ENCODE measurements at places on chromosomes 16 and 17.

- peak; percentile 93 for DNase-seq
Observed at GRCh38 chr17:80254396-80255251, 6.0 kb upstream of the RNF213 start.

DNA sequence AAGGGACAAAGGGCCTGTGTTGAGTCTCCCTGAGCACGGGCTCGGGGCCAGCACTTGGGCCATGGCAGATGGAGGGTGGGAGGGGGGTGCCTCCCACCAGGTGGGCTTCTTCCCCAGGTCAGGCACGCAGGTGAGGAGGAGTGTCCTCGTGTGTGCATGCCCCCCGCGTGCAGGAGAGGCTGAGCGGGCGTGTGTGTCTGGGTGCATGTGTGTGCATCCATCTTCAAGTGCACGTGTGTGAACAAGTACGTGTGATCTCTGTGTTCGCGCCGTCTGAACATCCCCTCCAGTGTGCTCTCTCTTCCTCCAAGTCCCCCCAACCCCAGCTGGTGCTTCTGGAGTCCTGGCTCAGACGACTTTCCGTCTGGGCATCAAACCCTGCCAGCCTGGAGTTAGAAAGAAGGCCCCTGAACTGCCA lies 2.7 kb upstream of the ZG16B start:
- DNase-seq = no peak

DNA sequence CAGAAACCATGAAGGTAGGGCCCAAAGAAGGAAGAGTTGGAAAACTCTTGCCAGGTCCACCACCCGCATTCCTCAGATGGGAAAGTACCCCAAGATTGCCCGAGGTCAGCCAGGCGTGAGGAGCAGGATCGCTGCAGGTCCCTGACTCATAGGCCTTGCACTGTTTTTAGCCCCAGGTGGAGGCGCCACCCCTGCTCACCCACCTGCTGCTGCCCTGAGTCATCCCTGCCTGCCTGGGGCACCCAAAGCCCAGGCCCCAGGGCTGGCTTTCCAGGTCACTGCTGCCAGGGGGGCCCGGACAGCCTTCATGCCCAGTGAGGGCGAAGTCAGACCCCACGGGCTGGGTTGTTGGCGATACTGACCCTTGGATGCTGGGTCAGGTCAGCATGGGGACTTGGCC lies 100.9 kb downstream of the AMFR start:
- no peak for DNase-seq

DNA sequence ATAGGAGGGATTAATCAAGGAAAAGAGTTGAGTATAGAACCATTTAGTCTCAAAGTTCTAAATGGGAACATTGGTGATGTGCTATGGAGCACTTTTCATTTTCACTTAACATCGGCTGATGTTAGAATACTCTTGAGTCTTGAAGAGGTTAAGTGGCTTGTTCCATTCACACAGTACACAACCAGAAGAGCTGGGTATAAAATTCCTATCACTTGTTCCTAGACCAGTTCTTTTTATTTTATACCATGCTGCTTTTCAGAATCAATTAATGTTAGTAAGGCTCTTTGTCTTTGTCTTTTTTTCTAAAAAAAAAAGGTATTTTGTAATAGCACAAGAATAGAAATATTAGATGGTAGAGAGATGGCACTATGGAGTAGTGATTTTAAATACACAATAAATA lies 1.7 kb upstream of the KRTAP1-1 start:
- DNase-seq = no peak

DNA sequence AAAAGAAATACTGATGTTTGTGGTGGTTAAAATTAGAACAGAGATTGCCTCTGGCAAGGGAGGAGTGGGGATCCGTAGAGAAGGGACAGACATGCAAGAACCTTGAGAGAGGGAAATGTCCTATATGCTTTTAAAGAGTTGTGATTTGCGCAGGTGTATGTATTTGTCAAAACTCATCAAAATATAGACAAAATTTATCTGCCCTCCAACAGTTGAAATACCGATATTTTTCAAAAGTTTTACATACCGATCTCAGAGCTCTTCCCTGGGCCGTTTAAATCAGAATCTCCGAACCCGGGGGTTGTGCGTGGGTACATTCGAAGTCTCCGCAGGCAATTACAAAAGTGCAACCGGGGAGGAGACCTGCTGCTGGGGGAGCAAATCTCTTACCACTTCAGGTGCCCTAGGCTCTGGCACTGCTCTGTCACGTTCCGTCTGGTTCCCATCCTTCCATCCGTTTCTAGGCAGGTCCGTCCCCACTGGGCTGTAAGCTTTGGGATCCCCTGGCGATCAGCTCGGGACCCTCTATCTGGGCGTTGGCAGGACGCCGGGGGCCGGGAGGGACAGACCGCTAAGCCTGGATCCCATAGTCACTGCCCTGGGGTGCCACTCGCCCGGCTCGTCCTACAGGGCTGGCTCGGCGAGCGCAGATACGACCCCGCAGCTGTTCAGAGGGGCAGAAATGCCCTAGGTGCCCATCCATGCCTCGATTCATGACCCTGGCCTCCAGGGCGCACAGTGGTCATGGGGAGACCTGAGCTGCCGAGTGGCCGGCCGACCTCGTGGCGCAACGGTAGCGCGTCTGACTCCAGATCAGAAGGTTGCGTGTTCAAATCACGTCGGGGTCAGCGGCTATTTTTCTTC lies 4.2 kb downstream of the BORCS6 start:
- peak; percentile 86 for DNase-seq

GRCh38 chr17:28743243-28744103 lies at the start of gene TRAF4:
TRAF4 (plus strand) TSS chr17:28744011; CDS start chr17:28744113, 102 bp downstream.
- DNase-seq = peak; percentile 72

GRCh38 chr17:28643983-28644786 lies 773 bp downstream of the BLTP2 start:
- peak; percentile 51 for DNase-seq

DNA sequence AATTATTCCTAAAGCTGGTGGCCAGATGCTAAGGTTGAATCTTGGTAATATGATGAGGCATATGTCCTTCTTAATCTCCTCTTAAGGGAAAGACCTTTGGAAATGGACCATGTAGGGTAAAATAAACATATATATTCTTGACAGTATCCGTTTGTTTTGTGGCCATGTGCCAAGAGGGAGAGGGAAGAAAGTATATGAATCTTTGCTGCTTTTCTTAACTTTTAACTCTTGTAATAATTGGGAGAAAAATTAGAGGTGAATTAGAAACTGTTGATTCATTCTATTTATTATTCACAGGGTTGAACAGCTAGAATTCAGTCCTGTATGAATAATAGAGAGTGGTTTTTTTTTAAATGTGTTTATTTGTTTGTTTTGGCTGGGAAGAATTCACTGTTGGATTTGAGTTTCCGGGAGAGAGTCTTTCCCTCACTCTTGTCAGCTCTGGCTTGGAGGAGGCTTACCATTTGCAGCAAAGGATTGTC lies 31.6 kb downstream of the AATF start:
- DNase-seq = no peak

- no peak for DNase-seq
Observed at GRCh38 chr17:81903896-81904599, 2.0 kb downstream of the NPB start.

- no peak for DNase-seq
Observed at GRCh38 chr16:1613211-1613622, 1.1 kb downstream of the CRAMP1 start.

- DNase-seq = no peak
Observed at GRCh38 chr17:9016941-9017552, 4.3 kb upstream of the NTN1 start.

GRCh38 chr17:47785538-47786123 lies 36.0 kb downstream of the OSBPL7 start:
- DNase-seq = no peak

GRCh38 chr16:15613676-15614075 lies 29.3 kb downstream of the MARF1 start:
- DNase-seq = no peak

DNA sequence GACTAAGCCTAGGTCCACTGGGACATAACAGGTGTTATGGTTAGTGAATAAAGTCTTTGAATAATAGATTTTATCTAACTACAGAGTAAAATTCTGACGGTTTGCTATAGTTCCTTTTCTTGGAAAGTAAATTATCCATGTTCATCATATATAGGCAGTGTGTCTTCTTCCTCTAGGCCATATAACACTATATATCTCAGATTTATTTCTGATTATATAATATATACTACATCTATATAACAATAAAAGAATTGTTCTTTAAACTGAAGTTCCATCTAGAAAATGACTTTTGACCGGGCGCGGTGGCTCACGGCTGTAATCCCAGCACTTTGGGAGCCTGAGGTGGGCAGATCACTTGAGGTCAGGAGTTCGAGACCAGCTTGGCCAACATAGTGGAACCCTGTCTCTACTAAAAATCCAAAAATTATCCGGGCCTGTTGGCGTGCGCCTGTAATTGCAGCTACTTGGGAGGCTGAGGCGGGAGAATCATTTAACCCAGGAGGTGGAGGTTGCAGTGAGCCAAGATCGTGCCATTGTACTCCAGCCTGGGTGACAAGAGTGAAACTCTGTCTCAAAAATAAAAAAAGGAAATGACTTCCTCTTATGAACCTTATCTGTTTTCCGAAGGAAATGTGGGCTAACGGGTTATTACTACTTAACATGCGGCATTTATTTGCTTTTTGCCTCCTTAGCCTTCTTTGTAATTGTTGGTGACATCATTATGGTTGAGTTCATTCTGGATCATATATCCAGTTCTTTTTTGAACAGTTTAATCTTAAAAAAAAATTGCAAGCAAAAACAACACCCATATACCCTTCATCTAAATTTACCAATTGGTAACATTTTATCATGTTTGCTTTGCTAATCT lies 29.2 kb downstream of the NOL11 start:
- no peak for DNase-seq

GRCh38 chr17:50850640-50851039 lies 15.3 kb downstream of the WFIKKN2 start:
- DNase-seq = no peak

GRCh38 chr17:33142705-33143299 lies 150.3 kb downstream of the ASIC2 start:
- DNase-seq = no peak

DNA sequence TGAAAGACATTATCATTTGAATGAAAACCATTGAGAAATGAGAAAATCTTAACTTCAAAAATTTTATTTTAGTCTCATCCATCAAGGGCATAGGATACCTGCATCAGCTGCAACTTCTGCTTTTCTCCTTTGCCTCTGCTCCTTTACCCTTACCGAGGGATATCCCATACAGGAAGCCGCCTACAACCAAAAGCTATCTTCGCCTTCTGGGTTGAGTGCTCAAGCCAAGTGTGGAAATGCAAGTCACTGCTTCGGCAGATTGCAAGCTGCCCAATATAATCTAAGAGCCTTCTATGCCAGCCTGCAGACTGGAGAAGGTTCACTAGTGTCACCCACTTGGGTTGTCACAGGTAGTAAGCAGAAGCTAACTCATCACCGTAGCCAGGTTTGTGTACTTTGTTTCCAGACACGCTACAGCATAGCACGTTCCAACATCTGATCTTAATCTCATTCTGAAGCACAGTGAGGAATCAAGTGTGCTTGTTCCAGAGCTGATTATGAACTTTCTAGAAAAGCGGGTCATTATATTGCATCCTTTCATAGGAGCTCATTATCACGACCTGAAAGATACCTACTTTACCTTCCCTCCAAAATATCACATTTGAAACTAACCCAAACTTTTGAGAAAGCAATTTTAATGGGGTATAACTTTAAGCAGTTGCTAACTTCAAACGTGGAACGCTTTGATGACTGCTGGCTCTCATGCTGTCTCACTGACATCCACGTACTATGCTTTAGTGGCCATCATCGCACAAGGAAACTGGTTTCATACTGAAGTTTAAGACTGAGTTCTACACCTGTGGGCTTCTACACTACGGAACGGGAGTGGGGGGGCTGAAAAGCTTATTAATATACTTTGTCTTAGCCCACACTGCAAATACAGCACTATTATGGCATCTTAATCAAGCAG lies 8.0 kb upstream of the UNK start:
- no peak for DNase-seq

DNA sequence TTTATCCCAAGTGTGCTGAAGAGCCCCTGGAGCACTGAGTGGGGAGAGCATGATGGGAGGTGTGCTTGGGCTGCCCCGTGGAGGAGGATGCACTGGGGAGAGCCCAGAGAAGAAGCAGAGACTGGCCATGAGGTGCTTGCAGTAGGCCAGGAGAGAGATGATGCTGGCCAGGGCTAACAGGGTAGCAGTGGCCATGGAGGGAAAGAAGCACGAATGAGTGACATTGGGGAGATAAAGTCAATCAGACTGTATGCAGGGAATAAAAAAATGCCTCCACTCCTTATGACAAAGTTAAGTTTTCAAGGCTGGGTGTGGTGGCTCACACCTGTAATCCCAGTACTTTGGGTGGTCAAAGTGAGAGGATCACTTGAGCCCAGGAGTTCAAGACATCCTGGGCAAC lies 5.4 kb upstream of the TMEM220 start:
- no peak for DNase-seq

DNA sequence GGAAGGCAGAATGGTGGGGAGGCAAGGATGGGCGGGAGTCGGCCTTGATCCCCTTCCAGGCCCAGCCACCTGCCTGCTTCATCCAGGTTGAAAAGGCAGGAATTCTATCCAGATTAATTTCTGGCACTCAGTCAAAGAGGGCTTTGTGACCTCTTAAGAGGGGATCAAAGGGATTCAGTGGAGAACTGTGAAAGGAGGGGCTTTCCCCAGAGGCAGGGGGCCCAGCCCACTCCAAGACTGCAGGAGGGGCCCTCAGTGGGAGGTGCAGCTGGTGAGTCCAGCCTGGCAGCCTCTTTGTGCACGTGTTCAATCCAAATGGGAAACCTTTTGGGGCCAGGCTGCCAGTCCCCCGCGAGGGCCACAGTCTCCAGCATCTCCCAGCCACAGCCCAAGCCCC lies 148.5 kb upstream of the PLCG2 start:
- no peak for DNase-seq

DNA sequence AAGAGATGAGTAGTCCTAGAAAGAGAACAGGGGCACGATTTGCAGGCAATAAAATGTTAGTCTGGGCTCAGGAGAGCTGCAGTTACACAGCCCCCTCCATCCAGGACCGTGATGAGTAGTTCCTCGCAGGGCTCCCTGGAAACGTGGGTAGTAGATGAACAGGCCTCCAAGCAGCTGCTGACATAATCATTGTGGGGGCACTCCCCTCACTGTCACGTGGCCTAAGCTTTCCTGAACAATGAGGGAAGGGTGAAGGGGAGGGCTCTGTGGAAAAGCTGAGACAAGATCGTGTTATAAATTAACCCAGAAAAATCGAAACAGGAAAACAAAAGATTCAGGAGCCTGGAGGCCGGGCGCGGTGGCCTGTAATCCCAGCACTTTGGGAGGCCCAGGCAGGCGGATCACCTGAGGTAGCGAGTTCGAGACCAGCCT lies 1.3 kb upstream of the PER1 start:
- DNase-seq = no peak

DNA sequence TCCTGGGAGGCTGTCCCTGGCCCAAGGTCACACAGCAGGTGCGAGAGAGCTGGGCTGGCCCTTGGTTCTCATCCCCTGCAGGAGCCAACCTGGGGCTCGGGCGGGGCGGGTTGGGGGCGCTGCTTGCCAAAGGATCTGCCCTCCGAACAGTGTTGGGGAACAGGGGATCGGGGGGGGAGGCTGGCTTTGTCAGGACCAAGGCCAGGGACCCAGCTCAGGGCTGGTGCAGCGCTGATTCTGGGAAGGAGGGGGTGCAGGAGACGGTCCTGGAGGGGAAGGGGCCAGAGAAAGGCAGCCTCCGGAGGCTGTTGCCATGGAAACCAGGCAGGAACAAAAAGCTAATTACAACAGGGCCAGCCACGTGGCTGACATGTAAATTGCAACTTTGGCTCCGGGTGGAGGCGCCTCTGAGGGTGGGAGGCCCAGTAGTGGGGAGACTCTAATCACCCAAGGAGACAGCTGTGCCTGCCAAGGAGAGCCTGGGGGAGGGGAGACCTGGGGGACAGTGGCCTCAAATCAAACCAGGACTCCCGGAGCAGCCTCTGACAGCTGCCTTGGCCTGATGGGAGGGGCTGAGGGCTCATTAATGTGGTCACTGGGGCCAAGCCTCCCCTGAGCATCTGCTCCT lies 1.3 kb downstream of the TUBB3 start:
- peak; percentile 65 for DNase-seq

- DNase-seq = peak; percentile 78
Observed at GRCh38 chr17:81397314-81398175, 2.3 kb downstream of the BAHCC1 start.
